ENCODE measurements at places on chromosomes 13 and 19.

- no peak for DNase-seq
These were observed 10.6 kb downstream of the PLPP2 start for GRCh38 chr19:280541-281009.

DNA sequence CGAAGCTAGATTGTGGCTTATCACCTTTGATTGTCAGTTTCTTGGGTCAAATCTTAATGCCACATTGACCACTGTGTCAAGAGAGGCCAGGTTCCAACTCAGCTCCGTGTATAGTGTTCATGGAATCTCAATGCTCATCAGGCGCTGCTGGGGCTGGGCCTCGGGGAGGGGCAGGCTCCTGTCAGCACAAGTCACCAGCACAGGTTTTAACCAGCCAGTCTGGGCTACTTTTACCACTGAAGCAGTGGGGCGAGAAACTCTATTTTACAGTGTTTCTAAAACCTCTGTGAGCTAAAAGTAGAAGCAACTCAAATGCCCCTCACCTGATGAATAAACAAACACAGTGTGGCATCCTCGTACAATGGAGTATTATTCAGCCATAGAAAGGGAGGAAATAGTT is 118.7 kb upstream of the GJB6 start:
- no peak for DNase-seq

- DNase-seq, result no peak
These were observed 215.3 kb downstream of the PCCA start for GRCh38 chr13:100304229-100304628.

DNA sequence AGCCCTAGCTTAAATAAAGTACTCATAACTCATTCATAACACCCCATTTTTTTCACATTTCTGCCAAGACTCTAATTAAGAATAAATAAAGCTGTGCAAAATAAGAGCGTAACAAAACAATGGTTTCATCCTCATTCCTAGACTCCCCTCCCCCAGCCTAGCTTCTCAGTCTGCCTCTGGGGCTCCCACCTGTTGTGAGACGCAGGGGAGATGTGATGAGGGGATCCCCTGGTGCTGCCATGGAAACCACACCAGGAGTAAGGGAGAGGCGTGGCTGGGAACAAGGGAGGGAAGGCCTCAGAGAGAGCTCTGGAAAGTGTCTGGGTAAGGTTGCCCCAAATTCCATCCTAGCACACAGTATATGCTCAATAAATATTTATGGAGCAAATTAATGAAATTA is 93.3 kb upstream of the USP29 start:
- DNase-seq, result no peak

GRCh38 chr13:42367831-42368230 is 95.9 kb downstream of the AKAP11 start:
- DNase-seq, result no peak

GRCh38 chr19:460877-461720 is at the start of gene SHC2:
SHC2 (minus strand) TSS chr19:461033; CDS start chr19:460996, 37 bp downstream.
- DNase-seq, result no peak
